Activated naive CD8-positive, alpha-beta T cell treated with anti-CD3 and anti-CD28 coated beads, Interleukin-2, amount 10 ng/mL, durations not matched to agents 7 days and 5 days (primary cell): ENCODE measurements at places on chromosomes 2 and 18. TPM values are rescaled to one million over a fixed set of nuclear protein-coding genes. Genes with fewer than 3 reads are reported as not detected.

Gene GTF3C2
- 66.4 TPM for total RNA-seq

Gene PLA2R1
- total RNA-seq = not detected

Gene OR6B3
- total RNA-seq = not detected

Gene C2orf49
- total RNA-seq = 23.9 TPM

Gene CCDC178
- total RNA-seq = not detected

Gene RBM43
- total RNA-seq = 13.0 TPM

Gene IL36RN
- total RNA-seq = not detected

GRCh38 chr18:62729487-62730386, 14.4 kb downstream of the PHLPP1 start:
- DNase-seq = no peak

DNA sequence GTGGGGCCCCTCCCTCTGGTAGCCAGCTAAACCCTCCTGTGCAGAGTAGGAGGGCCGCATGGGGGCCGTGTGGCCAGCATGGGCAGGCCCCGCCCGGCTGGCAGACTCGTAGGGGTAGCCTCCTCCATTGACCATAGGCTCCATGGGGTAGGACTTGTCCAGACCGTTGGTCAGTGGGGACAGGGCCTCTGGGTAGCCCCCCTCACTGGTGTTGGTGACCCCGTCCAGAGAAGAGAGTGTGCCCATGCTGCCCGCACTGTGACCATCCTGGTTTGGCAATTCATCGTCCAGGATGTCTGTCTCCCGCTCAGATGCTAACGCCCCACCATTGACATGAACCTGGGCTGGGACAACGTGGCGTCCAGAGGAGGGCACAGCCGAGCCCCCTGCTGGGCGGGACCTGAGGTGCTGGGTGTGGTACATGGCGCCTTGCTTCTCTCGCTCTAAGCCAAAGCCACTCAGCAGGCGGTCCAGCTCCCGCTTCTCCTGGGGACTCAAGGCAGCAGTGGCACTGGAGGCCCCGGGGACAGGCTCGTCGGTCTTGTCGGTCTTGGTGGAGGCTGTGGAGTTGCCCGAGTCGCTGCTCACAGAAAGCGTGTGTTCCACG, 154.3 kb downstream of the TNS1 start:
- DNase-seq = no peak

DNA sequence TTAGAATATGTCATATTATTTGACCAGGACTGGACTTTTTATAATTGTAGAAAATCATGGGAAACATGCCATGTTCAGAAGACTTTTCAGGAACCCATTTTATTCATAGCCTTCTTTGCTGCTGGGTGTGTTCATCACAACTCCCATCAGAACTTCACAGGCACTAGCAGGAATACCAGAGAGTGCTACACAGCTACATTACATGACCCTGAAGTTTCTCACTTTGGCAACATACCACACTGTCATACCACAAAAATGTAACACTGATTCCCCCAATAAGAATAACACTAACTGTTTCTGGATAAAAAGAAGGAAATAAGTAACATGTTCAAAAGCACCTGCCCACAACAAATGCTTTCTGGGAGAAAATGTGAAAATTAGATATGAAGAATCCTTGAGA, 405.4 kb downstream of the CDH2 start:
- no peak for DNase-seq

DNA sequence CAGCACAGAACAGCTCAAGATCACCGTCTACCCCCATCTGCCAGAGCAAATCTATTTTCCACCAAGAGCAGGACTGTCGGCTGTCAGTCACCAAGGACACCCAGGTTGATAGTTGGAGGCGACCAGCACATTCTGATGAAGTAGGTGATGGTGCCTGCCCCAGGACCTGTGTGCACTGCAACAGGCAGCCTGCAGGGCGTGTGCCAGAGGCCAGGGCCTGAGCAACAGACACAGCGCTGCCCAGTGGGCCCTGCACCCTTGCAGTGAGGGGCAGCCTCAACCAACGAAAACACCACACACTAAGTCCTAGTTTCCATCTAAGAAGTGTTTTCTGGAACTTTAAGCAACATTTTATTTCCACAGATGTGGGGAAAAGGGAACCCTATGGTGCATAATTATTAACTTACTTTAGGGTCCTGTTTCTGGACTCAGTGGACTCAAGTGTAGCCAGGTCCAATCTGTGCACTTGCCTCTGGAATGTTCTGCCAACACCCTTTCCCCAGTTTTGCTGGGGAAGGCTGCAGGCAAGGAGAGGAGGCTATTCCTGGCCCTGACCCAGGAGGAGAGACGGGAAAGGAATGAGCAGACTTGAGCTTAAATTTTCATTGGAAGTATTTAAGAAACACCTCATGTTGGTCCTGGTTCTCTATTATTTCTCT, 61.5 kb downstream of the ADNP2 start:
- DNase-seq = no peak

- DNase-seq = no peak
These were observed 148.4 kb upstream of the KCTD1 start for GRCh38 chr18:26696786-26697185.

GRCh38 chr2:31660812-31661335, 80.1 kb upstream of the SRD5A2 start:
- DNase-seq = no peak

GRCh38 chr2:54468673-54469072, 12.5 kb downstream of the SPTBN1 start:
- DNase-seq = no peak

- DNase-seq = no peak
These were observed 385.7 kb downstream of the MBD2 start for GRCh38 chr18:53838746-53839145.

DNA sequence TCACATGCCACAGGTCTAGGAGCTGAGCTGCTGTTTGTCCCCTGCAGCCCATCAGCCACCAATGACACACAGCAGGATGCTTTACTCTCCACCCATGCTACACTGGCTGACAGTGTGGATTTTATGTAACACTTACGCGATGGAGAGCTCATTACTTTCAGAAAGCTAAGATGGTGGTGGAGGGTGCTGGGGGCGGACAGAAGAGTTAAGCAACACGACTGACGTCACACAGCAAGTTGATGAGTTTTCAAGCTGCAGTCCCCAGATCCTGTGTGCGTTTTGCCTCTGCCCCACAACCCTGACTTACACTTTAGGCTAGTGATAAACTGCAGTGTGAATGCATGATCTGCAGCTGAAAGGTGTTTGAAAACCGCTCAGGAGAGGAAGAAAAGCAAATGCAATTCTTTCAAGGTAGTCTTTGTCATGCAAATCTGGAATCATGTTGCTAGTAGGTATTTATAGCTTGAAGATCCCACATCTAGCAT, 42.4 kb downstream of the MRPS5 start:
- no peak for DNase-seq

DNA sequence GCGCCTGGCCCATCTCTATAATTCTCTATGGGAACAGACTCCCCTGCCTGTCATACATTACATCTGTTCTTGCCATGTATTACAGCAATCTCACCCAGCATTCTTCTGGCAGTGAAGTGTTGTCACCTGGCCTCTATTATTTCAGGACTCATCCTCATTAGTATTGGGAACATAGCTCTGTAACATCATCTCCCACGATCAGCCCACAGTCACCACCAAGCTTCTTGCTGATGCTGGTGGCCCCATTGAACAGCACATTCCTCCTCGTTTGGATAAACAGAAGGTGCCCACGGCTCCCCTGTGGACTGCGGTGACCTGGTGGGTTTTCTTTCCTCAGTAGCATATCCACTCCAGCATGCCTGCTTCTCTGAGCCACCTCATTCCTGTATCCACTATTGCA, 21.5 kb downstream of the CHCHD5 start:
- DNase-seq = peak; percentile 15

- no peak for DNase-seq
These were observed 112.2 kb upstream of the NCKAP5 start for GRCh38 chr2:133680343-133681049.

DNA sequence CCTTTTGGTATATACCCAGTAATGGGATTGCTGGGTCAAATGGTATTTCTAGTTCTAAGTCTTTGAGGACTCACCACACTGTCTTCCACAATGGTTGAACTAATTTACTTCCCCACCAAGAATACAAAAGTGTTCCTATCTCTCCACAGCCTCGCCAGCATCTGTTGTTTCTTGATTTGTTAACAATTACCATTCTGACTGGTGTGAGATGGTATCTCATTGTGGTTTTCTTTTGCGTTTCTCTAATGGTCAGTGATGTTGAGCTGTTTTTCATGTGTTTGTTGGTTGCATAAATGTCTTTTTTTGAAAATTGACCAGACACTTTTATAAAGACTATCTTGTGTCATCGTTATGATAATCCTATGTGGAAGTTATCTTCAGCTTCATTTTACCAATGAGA, 16.0 kb upstream of the ATP8B1 start:
- DNase-seq = no peak

GRCh38 chr2:88642278-88642677, 15.0 kb upstream of the EIF2AK3 start:
- no peak for DNase-seq

- DNase-seq = no peak
These were observed 69.5 kb downstream of the ANTXR1 start for GRCh38 chr2:69082430-69082997.

- no peak for DNase-seq
These were observed 105.5 kb upstream of the ACKR3 start for GRCh38 chr2:236464140-236464539.
